Body of pancreas (tissue), 4 donors: ENCODE measurements at places on chromosomes 11 and 22. TPM values are rescaled to one million over a fixed set of nuclear protein-coding genes. Genes with fewer than 3 reads are reported as not detected.

DNA sequence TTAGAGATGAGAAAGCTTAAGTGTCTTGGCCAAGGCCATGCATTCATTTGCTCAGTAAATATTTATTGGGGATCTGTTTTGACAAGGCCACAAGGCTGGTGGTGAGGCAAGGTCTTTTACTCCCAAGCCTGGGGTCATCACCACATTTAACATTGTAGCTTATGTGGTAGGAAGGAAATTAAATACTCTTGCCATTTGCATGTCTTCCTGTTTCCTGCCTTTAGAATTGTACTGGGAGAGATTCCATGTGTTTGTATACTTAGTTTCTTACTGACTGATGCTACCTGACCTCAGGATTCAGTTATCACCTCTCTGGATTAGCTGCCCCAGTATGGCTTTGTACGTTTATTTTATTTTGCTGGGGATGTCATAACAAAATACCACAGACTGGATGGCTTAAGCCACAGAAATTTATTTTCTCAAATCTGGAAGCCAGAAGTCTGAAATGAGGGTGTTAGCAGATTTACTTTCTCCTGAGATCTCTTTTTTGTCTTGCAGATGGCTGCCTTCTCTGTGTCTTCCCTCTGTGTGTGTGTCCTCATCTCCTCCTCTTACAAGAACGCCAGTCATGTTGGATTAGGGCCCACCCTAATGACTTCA lies 44.8 kb downstream of the SPECC1L start:
- no peak for DNase-seq

DNA sequence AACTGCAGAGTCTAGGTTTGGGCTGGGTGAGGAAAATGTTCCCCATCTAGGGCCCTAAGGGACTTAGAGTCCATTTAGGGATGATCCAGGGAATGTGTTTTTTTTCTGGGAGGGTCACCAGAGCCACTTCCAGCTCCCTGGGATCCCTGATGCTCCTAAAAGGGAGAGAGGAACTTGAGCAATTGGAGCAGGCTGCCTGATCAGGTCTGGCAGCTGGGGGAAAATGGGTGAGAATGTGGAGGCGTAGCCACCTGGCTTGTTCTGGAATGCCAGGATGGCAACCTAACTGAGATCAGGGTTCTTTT lies 1.2 kb downstream of the PGAP2 start:
- no peak for DNase-seq

DNA sequence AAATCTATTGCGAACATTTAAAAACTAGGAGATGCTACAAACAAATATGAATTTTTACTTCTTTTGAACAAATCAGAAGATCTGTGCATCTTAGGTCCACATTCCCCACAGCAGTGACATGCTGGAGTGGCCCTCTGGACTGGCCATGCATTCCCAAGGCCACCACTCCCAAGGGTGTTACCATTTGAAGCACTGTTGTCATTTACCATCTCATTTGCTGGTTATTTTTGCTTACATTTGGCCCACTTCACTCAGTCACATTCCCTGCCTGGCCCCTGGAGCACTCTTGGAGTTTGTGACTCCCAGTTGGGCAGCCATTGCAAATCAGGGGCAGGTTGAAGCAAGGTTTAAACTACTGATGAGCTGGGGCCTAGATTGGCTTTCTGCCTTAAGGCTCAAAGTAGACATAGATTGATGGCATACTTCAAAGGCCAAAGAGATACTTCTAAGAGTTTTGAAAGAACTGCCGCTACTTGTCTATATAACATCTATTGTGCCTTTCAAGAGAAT lies 8.5 kb upstream of the ZNRF3 start:
- no peak for DNase-seq

DNA sequence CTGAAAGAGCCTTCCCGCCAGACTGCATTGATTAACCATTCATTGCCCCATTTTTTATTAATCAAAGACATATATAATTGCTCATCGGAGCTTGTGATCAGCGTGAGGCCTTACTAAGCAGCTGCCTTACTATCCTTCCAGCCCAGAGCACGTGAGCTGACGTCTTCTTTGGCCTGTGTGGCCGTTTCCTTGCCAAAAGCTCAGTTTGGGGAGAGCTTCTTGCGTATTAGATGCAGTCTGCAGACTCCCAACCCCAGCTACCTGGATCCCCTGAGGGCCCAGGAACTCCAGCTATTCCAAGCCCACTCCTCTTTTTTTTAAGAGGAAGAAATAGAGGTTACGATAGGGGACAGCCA lies 784 bp upstream of the SLC43A3 start:
- peak; percentile 53 for DNase-seq

DNA sequence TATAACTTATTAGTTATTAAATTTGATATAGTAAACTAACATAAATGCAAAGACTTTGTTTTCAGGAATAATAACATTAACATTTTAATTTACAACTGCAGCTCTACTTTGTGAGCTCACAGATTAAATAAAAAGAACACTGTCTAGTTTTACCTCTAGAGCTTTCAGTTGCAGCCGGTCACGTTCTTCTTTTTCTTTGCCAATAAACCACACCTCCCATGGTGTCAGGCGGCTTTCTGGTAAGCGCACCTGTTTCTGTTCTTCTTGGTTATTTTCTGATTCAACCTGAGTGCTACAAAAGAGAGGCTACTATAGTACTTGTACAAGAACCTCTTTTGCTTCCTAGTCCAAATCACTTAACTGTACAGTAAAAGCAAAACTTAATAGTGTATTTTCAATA lies 5.8 kb downstream of the CCDC34 start:
- DNase-seq: peak; percentile 78

DNA sequence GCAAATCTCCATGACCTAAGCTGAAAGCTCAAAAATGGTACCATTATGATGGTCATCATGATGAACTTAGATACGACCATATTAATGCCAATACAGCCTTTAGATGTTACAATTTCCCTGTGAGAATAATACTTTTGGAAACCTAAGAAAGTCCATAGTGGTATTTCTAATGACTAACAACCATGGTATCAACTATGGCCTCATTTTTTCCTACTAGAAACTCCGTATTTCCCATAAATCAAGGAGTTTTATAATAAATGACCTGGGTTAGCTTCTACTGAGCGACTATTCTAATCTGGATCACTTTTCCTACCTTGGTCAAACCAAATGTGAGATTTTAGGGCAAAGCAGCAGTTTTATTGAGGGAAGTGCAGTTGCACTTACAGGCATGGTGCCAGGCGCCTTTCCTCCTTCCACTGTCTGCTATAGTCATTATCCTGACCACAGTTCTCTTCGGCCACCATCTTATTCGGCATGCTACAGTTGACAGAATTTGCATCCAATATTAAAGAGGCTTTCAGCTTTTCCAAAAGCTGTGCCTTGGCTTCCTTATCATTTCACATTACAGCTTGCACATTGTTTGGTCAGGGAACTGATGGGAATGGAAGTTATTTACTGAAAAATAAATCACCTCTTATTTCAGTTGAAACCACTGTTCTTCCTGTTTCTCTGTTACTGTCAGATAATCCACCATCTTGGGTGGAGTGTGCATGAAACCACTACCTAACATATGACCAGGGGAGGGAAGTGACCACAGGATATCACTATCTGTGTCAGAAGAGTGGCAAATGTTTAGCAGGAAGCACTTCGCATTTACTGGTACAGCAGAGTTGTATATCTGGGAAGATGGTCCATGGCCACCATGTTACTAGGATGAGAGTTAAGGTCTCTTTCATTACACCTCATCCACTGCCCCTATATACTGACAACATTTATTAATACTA lies 74.5 kb upstream of the PICALM start:
- peak; percentile 7 for DNase-seq

DNA sequence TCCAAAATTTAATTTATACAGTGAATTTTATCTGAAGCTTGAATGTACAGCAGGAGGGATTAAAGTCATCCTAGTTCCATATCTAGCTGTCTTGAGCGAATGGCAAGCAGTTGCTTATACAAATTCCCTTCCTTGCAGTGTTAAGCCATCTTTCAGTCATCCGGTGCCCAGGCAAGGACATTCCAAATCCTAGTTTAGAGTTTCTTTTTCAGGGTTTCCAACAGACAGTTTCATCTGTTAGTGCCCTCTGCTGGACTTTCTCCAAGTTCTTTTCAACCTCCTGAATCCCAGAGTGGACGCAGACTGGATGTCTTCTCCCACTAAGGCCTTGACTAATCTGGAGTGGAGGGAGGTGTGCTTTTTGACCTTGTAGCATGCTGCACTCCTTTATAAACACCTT lies 45.4 kb downstream of the GRAMD1B start:
- DNase-seq: no peak

DNA sequence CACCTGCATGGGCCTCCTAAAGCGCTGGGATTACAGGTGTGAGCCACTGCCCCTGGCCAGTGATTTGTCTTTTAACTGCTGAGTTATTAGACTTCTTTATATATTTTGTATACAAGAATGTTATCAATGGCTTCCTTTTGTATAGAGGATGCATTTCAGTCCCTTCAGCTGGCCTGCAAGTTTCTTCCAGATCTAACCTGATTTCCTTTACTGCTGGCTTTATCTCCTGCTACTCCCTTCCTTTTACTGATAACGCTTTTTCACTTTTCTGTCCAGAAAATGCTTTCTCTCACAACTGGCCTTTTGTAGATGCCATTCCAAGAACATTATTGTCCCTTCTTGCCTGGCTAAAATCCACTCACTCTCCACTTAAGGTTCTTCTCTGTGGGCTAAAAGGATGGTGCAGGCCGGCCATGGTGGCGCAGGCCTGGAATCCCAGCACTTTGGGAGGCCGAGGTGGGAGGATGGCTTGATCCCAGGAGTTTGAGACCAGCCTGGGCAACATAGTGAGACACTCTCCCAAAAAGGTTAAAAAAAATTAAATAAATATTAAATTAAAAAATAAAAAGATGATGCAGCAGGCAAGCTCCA lies 118.1 kb downstream of the NECTIN1 start:
- no peak for DNase-seq

DNA sequence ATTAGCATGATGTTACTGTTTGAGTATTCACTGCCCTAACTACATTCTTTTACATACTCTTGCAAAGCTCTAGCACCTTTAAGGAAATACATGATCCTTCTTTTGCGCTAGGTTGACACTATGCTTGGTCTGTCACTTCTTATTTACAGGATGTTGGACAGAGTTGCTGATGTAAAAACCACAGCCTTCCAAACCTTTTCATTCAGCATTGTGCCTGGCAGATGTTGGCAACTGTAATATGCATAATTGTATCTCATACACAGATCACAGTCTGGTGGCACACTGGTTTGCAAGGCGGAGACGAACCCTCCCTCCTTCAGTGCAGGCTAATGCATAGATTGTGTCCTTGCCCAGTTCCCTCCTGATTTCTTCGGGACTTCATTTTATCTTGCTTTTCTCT lies 224.1 kb downstream of the SNX19 start:
- DNase-seq: no peak

DNA sequence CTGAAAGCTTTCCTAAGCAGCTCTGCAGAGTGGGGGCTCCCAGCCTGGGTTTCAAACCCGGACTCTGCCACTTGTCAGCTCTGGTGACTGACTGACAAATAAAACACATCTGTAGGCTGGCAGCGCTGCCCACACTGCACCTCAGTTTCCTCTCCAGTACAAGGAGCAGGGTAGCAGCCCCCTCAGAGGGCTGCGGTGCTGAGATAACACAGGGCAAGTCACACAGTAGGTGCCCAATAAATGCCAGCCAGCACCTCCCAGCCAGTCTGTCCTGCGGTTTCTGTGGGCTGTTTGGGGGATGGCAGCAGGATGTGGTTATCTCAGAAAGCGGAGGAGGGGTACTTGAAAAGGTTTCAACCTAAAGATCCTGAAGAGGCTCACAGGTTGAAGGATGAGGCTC lies 1.5 kb downstream of the SYT12 start:
- DNase-seq: no peak

DNA sequence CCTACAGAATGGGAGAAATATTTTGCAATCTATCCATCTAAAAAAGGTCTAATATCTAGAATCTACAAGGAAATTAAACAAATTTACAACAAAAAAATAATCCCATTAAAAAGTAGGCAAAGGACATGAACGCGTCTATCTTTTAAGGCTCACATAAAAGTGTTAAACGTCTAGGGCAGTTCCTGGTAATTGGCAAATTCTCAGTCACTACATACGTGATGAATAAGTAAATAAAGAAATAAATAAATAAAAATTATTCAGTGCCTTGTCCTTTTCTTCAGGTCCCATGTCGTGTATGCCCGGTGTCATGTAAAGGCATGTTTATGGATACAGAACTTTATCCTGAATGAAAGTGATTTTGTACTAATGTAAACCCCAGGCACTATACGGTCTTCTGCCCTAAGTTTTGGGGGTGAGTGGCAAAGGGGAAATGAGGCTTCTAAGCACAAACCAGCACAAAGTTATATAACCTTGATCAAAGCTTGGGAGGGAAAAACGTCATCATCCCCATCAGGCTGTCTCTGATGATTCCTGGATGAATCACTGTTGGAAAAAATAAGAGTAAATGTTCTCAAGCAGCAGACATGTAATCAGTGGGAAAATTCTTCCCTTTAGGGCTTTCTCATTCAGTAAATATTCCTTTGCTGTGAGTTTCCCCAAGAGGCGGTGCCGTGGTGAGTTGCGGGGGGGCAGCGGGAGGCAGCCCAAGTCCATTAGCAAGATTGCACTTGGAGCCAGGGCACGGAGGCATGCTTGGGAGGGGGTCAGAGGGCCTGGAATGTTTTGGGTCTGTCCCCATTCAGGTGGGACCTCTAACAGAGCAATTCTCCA lies 30.4 kb upstream of the MICAL2 start:
- peak; percentile 26 for DNase-seq

DNA sequence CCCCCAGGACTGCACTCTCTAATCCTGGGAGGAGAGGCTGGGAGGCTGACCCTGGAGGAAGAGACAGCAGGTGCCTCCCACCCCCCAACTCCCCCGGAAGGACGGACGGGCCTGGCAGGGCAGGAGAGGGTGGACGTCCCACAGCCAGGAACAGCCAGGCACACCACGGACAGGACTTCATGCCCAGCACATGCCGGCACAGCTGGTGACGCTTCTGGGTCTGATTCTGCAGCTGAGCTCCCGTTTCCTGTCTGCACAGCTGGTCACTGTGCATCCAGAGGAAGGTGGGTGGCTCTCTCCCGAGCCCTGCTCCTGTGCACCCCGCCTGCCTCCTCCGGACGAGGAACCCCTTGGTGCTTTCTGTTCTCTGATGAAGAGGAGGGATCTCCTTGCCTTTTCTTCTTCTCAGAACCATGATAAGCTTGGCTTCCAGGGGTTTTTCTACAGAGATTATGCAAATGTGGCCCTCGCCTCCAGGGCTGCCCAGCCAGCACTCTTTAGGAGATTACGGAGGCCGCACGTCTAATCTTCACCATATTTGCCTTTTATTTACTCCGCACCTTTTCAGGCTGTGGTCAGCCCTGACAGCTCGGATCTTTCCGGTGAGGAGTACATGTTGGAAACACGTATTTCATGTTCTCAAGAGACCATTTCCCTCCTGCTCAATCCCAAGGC lies 1295.8 kb downstream of the BRD1 start:
- DNase-seq: no peak

GRCh38 chr22:42928969-42929837 lies 72.1 kb upstream of the ARFGAP3 start:
- peak; percentile 74 for DNase-seq

Gene C22orf15
- not detected for total RNA-seq

Gene GAL3ST1
- 13.8 TPM for total RNA-seq

Gene SAA4
- total RNA-seq: not detected

Gene C11orf16
- not detected for total RNA-seq

Gene MOGAT2
- total RNA-seq: not detected

Gene TSGA10IP
- not detected for total RNA-seq

Gene C11orf87
- not detected for total RNA-seq

Gene SERPING1
- total RNA-seq: 166 TPM

Gene POU2AF2
- total RNA-seq: not detected

Gene LRP4
- total RNA-seq: 10.6 TPM

Gene OR52N4
- total RNA-seq: not detected

Gene CDPF1
- 5.9 TPM for total RNA-seq
